ENCODE measurements at places on chromosomes 1 and 21. TPM values are rescaled to one million over a fixed set of nuclear protein-coding genes. Genes with fewer than 3 reads are reported as not detected.

- no peak for DNase-seq
Observed at GRCh38 chr1:6526316-6526715, 28.0 kb downstream of the NOL9 start.

DNA sequence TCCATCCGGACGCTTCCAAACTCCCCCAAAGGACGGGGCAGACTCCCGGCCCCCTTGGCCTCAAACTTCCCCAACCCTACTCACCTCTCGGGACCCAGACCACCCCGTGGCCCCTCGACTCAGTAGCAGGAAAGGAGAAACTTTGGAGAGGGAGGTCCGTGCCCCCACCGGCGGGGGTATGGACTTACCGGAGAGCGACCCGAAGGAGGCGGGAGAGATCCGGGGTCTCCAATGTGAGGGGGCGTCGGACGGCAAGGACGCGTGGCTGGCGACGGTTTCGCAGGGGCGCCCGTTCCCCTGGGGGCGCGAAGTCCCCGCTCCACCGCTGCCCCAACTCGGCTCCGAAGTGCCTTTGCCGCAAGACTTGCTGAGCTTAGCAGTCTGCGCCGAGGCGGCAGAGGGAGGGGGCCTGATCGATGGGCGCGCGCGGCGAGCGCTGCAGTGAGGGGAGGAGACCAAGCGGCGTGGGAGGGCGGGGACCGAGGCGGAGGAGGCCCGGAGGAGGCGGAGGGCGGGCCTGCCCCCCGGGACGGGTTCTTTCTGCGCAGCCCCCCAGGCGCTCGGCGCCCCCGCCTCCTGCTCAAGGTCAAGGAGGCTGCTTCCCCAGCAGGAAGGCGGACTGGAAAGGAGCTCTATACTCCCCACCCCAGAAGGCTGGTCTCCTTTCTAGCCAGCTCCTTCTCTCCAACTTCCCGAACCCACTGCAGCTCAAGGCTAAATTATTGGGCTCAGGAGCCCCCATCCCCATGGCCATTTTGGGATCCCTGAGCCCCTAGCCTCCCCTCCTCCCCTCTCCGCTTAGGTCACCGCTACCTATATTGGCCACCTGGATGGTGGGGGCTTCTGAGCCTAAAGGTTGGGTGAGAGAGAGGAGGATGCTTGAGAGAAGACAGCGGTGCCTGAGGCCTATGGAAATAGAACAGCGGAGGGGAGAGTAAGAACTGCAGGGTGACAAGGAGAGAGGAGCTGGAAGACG, at the start of gene SYT2:
TSS of gene SYT2 (minus strand) at position 385 of the 976 bp plus-strand sequence. CDS start 104,682 bp downstream, outside the sequence.
- peak; percentile 7 for DNase-seq

Gene GOLT1A
- not detected for total RNA-seq

DNA sequence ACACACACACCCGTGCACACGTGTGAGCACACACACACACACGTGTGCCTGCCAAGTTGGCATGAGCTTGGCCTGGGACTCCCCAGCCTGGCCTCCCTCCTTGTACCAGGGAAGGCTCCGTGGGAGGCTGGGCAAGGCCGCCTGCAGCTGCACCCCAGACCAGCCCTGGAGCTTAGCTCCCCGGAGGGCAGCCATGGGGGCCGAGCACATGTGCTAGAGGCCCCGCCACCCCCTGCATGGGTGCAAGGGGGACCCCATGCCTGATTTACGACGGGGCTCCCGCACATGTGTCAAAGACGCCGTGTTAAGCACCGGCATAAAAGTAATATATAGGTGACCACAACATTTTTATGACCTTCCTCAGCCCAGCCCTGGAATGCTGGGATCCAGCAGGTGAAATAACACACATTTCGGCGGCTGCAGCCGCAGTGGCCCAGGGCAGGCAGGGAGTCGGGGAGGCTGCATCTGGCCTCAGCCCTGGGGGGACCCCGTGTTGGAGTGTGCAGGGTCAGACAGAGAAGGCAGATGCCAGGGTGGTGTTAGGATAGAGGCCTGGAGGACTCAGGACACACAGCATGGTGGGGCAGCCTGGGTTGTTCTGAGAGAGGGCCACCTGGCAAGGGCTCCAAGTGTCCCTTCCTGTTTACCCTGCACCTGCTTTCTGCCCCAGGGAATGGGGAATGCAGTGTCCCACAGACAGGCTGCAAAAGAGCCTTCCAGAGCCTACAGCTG, 56.3 kb downstream of the WNT9A start:
- no peak for DNase-seq

- no peak for DNase-seq
Observed at GRCh38 chr1:167678838-167679237, 42.9 kb upstream of the MPZL1 start.
